ENCODE measurements at places on chromosomes 4 and X.

DNA sequence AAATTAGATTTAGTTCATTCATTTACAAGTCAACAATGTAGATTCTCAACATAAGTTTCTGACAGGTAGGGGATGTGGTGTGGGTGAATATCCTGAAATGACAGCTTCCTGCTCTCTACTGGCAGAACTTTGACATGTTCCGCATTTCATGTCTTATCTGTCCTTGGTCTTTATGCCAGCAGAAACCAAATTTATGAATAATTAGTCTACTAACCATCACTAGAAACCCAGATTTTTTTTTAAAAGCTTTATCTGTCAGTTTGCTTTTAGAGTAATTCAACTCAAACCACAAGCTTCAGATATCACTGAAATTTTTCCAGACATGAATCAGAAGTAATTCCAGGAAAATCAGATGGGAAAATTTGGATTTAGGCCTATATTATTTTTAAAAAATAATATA is 17.9 kb downstream of the COQ2 start:
- no peak for DNase-seq

GRCh38 chrX:15055146-15055930 is 182.1 kb downstream of the MOSPD2 start:
- no peak for DNase-seq

GRCh38 chrX:44844204-44844603 is 383 bp downstream of the DUSP21 start:
- no peak for DNase-seq

- DNase-seq: no peak
Observed at GRCh38 chr4:146346276-146346675, 131.9 kb downstream of the REELD1 start.

DNA sequence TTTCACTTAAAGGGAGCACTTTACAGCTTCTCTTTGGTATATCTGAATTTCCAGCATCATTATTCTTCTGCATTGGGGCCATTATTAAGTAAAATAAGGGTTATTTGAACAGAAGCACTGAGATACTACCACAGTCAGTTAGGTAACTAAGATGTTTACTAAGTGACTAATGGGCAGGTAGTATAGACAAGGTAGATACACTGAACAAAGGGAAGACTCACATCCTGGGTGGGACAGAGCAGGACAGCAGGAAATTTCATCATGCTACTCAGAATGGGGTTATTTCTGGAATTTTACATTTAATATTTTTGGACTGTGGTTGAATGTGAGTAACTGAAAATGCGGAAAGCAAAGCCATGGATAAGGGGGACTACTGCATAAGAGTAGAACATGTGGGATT is 316.0 kb downstream of the CCSER1 start:
- DNase-seq: no peak

GRCh38 chrX:9770319-9770718 is 4.7 kb upstream of the GPR143 start:
- no peak for DNase-seq

GRCh38 chr4:11198516-11199305 is 230.0 kb downstream of the HS3ST1 start:
- no peak for DNase-seq

GRCh38 chr4:107518076-107518475 is 202.0 kb downstream of the PAPSS1 start:
- no peak for DNase-seq

DNA sequence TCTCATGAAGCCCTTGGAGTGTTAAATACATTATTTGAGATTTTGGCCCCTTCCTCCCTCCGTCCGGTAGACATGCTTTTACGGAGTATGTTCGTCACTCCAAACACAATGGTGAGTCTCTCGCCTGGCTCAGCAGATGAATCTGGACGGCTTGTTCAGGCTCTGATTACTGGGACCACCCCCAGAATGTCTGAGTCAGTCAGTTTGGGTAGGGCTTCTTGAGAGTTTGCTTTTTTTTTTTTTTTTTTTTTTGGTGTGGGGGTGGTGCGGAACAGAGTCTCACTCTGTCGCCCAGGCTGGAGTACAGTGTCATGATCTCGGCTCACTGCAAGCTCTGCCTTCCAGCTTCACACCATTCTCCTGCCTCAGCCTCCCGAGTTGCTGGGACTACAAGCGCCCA is 62.4 kb upstream of the MSANTD1 start:
- DNase-seq: no peak

DNA sequence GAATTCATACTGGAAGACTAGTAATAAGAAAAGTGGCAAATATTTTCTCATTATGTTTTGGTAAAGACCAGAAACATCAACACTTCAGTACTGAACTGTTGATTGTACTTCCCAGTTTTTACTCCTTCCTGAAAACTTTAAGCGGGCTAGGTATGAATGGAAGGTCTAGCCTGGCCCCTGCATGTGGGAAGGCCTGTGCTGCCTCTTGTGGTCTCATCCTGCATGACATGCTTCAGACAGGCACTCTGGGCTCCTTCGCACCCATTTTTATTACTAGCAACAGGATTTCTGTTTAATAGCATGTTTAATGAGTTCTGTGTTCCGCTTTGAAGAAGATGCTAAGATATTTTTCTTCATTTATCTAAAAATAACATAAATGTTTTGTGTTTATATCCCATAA is 279.1 kb downstream of the ANK2 start:
- no peak for DNase-seq

- no peak for DNase-seq
Observed at GRCh38 chr4:7554905-7555304, 120.2 kb upstream of the PSAPL1 start.

DNA sequence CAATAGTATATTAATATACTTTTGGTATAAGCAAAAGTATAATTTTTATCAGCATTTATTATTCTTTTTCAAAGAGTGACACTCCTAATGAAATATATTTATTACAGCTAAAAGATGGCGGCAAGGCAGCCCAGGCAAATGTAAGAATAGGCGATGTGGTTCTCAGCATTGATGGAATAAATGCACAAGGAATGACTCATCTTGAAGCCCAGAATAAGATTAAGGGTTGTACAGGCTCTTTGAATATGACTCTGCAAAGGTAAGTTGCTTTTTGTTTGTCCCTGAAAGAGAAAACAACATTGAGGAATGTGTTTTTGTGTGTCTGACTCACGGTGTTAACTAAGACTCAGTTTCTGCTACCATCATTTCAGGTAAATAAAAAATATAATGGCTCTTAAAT is 71.9 kb downstream of the PDLIM5 start:
- DNase-seq: no peak

- DNase-seq: peak; percentile 37
Observed at GRCh38 chrX:13177921-13178566, 133.6 kb upstream of the FAM9C start.

DNA sequence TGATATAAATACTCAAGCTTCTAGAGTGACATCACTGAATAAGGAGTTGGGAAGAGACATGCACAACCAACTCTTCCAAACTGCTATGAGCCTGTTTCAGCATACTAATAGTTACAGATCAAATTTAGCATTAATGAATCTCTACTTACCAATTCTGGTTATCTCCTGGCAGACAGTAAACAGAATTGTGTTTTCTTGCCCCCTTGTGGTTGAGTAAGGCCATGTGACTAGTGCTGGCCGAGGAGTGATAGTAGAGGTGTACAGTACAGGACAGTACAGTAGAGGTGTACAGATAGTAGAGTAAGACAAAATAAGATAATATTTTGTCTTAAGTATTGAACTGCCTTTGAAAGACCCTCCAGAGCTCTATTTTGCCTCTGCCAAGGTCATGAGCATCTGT is 681.4 kb downstream of the GABRG1 start:
- no peak for DNase-seq

- no peak for DNase-seq
Observed at GRCh38 chr4:163707873-163708272, 213.4 kb downstream of the TMA16 start.

- DNase-seq: no peak
Observed at GRCh38 chr4:102625232-102625930, 124.2 kb downstream of the NFKB1 start.

GRCh38 chrX:38699696-38700095 is 101.6 kb upstream of the MID1IP1 start:
- DNase-seq: no peak

GRCh38 chr4:184097241-184097605 is 120.5 kb downstream of the ENPP6 start:
- no peak for DNase-seq

DNA sequence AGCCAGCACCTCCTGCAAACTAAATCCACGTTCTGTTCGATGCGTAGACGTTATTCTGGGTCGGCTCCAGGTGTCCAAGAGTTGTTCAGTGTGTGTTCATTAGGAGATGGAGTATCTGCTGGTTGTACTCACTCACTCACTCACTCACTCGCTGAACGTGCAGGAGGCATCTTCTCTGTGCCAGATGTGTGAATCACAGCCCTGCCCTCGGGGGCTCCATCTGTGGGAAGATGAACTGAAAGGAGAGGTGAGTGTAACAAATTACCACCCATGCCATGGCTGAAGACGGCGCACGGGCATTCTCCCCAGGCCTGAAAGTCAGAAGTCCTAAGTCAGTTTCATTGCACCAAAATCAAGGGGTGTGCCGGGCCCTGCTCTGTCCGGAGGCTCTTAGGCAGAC is 16.1 kb downstream of the NSG1 start:
- no peak for DNase-seq

DNA sequence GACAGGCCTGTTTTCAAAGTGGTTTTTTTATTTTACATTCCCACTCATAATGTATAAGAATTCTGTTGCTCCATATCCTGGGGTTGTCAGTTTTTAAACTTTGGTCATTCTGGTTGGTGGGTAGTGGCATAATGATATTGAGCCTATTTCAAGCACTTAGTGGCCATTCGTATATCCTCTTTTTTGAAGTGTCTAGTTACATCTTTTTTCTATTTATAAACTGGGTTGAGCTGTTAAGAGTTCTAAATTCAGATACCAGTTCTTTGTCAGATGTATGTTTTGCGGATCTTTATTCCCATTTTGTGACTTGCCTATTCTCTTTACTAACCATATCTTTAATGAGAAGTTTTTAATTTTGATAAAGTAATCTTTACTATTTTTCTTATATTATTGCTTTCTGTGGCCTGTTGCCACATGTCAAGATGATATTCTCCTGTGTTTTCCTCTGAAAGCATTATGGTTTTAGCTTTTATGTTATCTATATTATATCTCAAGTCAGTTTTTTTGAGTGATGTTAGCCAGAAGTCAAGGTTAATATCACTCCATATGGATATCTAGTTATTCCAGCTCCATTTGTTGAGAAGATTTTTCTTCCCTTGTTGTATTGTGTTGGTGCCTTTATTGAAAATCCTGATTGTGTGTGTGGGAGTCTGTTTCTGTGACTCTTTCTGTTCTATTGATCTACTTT is 110.9 kb downstream of the FHIP1A start:
- DNase-seq: no peak

DNA sequence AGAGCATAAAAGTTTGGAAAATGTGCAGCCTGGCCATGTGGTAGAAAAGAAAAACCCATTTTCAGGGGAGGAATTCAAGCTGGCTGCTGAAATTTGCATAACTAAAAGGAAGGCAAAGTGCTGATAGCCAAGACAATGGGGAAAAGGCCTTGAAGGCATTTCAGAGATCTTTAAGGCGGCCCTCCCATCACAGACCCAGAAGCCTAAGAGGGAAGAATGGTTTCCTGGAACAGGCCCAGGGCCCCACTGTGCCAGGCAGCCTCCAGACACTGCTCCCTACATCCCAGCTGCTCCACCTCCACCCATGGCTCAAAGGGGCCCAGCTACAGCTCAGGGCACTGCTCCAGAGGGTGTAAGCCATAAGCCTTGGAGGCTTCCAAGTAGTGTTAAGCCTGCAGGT is 158.0 kb upstream of the PRDX4 start:
- DNase-seq: no peak

DNA sequence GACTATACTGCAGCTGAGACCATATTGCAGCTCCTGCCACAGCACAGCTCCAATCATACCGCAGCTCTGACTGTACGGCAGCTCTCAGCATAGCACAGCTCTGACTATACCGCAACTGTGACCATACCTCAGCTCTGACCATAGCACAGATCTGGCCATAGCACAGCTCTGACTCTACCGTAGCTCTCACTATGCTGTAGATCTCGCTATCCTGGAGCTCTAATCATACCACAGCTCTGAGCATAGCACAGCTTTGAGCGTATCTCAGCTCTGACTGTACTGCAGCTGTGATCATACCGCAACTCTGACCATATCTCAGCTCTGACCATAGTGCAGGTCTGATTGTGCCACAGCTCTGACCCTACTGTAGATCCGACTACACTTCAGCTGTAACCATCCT is 139.2 kb downstream of the ASMT start:
- no peak for DNase-seq

GRCh38 chrX:153948847-153949805 is 4.7 kb upstream of the RENBP start:
- DNase-seq: no peak

GRCh38 chr4:2924765-2925301 is 38.4 kb downstream of the NOP14 start:
- DNase-seq: no peak
